ENCODE measurements at places on chromosomes 2 and 18.

GRCh38 chr2:24881623-24882022, 38.4 kb downstream of the ADCY3 start:
- DNase-seq = no peak

DNA sequence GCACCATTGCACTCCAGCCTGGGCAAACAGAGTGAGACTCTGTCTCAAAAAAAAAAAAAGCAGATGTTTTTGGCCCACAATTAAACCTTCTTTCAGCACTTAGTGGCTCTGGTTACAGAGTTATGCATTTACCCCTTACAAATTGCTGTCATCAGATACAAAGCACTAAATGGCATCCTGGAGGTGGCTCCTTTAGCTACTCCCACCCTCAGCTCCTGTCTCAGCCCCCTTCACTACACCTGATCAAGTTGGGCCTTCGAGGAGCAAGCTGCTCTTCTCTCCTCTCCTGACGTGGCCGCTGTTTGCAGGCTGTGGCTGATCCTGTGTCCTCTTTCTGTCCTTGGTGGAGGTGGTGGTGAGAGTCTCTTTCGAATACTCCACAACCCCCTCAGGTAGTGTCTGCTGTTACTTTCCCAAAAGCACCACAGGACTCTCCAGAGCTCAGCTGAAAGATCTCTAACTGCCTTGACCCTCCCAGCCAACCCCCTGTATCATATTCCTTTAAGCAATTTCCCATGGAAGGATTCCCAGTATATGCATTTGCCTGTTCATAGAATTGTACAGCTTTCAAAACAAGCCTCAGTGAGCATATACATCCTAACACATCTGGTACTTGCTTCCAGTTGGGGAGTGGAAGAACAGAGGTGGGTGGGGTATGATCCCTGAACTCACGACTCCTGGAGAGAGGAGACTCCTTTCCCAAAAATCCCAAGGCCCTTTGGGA, 285.9 kb downstream of the CLIP4 start:
- no peak for DNase-seq

DNA sequence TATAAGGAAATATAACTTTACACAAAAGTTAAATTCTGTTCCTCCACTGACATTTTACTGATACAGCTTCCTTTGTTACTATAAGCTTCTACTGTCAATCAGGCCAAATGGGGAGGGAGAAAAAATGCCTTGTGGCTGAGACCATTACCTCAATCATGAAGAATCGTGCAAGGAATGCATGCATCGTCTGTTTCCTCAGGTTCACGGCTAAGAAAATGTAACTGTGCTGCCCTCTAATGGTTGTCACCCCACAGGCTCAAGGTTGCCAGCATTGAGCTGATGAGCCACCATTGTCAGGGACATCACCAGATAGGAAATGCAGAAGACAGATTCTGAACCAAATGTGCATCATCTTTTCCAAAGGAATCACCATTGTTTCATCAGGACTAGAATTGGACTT, 426.9 kb downstream of the CDH2 start:
- peak; percentile 21 for DNase-seq

DNA sequence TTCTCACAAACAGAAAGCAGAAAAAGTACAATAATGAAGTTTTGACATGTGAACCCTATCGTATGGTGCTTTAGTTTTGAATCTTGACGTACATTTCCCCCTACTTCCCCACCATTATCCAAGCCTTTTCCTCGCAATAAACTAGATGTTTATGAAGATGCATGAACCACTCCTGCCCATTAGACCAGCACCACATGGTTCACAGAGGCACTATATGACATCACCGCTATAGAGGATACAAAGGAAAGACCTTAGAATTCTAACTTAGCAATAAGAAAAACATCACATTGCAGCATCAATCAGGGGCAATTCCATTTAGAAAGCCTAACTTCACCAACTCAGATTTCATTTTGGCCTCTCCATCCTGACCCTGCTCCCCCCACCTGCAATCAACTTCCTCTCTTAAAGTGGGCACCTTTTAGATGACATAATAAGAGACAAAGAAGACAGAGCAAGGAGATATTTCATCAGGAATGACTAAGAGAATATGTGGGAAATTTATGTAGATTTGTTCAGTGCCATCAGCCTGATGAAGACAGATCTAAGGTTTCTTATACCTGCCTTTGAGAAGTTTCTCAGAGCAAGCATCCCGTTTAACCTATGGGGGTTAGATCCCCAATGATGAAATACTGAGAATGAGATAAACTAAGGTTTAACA, 124.9 kb downstream of the PIGN start:
- no peak for DNase-seq

DNA sequence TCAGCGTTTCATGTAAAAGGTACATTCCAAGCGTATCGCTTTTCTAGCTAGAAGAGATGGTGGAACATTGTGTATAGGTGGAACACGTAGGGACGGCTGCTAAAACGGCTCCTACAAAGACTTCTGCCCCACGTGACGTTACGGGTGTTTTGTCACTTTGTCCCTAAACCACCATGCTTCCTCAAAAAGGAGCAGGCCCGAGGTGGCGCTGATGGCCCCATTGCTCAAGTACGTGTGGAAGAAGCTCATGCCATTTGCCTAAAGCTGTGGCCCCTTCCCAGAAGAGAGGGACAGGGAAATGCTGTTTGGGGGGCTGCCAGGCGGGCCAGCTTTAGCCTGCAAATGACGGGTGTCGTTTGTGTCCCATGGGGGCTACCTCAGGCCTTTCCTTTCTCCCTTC, 72.7 kb downstream of the TMEM247 start:
- no peak for DNase-seq

DNA sequence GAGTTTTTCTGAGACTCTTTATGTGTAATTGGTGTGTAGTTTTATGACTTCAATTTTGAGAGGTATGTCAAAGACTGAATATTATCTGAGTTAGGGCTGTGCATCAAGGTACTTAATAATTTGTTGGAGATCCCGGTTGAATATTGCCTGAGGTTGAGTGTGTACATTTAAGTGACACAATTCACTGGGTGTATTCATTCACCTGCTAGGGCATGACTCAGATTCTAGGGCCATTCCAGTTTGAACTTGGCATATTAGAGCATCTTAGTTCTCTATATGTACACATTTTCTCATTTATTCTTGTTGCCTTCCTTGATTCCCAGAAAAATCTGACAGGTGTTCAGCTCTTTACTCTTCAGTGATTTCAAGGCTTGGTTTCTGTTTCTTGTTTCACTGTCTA, 12.5 kb downstream of the MAP4K4 start:
- no peak for DNase-seq

DNA sequence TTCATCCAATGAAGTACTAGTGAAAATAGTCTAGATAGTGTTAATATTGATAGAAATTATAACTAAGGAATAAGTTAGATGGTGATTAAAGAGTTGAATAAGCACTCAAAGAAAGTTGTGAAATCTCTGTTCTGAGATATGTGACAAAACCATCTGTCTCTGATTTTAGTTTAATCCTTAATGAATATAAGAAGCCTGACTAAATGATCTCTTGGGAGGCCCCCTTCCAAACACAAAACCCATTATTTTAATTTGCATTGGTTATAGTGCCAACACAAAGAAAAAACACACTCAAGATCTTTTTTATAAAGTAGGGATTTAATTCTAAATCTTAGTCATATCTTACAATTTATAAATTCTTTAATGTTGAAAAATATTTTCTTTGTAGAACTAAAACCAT, 34.0 kb downstream of the SCN2A start:
- no peak for DNase-seq

DNA sequence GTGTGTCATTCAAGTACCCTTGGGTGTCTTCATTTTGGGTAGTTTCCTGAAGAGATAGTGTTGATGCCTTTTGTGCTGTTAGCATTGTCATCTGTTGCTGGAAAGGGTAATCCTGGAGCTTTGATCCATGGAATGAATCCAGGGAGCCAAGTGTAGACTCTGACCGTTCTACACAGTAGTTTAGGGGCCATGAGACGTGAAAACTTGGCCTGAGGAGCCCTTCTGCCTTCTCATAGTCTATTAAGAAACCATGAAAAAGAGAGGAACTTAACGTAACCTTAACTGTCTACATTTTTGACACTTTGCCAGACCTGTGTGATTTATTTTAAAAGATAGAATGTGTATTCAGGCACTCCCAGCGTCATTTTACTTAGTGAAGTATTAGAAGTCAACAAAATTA, 194.0 kb downstream of the BABAM2 start:
- DNase-seq = no peak

DNA sequence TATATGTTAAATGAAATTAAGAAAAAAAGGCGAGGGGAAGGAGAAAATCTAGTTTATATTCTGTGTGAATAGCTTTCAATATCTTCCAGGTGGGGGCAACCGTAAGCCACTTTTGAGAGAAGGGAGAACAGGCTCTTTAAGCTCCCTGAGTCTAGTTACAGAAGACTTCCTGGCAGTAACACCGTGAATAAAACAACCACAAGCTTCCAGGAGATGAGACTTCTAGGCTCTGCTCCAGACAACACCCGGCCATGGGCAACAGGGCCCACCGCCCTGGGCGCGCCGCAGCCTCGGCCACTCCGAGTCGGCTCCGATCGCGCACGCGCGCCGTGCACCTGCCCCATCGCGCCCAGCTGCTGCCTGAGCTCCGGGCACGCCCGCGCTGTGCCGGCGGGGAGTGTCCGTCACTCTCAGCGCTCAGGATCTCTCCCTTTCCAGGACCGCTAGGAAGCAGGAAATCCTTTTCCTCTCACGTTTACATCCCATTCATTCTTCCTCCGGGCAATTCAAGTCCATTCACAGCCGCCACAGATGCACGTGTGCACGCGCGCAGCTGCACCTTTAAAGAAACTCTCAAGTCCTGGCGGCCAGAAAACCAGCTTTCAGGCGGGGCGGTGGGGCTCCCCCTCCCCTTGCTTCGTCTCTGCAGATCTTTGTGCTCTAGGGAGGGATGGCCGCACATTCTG, 19.4 kb upstream of the PAX3 start:
- peak; percentile 46 for DNase-seq

DNA sequence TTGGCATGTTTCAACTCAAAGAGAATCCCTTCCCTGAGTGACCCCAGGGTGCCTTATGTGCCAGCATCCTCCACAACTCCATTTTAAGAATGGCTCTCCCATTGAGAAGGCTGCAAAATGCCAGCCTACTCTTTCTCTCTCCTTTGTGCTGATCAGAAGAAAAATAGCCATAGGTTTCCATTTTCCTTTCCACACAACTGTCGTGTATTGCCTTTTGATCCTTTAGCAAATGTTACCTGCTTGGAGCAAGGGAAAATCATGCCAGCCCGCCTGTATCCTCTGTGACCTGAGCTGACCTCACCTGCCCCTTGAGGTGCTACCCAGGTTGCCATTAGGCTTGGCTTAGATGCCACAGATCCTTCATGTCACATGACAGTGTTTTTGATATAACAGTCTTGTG, 38.8 kb downstream of the DPYSL5 start:
- DNase-seq = no peak

DNA sequence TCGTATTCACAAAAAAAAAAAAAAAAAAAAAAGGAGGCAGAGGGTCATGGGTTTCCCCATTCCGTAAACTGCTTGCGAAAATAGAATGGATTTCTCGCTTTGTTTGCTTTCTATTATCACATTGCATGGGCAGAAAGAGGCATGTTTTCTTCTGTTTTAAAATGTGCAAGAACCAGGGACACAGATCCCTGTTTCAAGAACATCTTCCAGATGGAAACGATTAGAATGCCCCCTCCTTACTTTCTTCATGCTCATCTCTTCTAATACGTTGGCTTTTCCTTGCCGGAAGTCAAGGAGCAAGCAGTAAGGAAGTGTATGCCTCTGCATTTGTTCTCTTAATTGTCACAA, 51.0 kb upstream of the ZNF516 start:
- DNase-seq = no peak

- DNase-seq = no peak
Observed at GRCh38 chr2:118169359-118170005, 81.2 kb downstream of the INSIG2 start.

GRCh38 chr18:11951390-11951851, 29.9 kb upstream of the IMPA2 start:
- no peak for DNase-seq

GRCh38 chr2:205405194-205405593, 277.1 kb upstream of the NRP2 start:
- DNase-seq = no peak

- DNase-seq = no peak
Observed at GRCh38 chr2:40118622-40119021, 333.3 kb downstream of the SLC8A1 start.

GRCh38 chr2:235262750-235263149, 231.1 kb upstream of the AGAP1 start:
- no peak for DNase-seq

DNA sequence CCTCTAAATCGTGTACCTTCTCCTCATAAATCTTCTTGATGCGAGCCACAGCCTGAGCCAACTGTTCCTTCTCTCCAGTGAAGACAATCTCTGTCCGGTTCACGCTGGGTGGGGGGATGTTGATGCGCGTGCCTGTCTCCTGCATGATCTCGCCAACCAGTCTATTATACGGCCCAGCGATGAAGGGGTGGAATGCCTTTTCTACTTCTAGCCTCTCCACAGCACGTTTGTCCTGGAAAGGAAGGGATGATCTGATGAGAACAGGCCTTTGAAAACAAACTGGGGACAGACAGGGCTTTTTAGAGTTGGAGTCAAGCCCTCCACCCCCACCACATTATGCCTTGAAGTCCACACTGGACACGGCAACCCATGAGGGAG, 59.3 kb downstream of the HDLBP start:
- DNase-seq = no peak

DNA sequence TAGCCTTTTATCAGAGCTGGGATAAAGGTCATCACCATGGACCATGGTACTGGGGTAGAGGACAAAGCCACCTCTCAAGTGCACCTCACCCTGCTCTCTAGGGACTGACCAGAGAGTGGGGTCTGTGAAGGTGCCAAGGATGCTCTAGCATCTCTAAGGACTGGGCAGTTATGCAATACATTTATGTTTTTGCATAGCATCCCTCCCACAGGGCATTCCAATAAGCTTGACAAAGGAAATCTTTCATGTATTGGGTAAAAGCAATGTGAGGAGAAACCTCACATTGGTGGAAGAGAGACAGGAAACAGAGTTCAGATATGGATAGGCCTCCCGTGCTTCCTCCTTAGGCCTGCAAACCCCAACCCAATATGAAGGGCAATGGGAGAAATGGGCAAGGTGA, 31.6 kb downstream of the STK39 start:
- no peak for DNase-seq

GRCh38 chr2:67955748-67956603, 106.8 kb downstream of the C1D start:
- no peak for DNase-seq

DNA sequence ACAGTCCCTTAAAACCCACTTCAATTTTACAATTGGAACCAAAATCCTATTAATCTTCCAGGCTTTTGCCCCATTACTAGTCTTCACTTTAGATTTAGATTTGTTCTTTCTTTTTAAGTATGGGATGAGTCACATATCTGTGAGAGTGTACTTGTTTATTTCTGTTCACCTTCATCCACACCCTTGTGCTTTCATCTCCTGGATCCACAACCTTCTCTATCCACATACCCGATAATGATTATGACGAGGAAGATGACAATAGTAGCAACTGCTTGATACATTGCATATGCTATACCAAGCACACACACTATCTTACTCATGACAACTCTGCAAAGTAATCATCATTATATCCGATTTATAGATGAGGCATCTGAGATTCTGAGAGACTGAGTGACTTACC, 297.3 kb downstream of the PLCL1 start:
- no peak for DNase-seq

- DNase-seq = peak; percentile 65
Observed at GRCh38 chr2:120926463-120927264, 191.0 kb downstream of the GLI2 start.

GRCh38 chr2:102604769-102605168, 14.6 kb upstream of the SLC9A2 start:
- DNase-seq = no peak

GRCh38 chr2:126808929-126809328, 89.8 kb upstream of the TEX51 start:
- DNase-seq = no peak
